ENCODE measurements at places on chromosomes 7 and 10.

DNA sequence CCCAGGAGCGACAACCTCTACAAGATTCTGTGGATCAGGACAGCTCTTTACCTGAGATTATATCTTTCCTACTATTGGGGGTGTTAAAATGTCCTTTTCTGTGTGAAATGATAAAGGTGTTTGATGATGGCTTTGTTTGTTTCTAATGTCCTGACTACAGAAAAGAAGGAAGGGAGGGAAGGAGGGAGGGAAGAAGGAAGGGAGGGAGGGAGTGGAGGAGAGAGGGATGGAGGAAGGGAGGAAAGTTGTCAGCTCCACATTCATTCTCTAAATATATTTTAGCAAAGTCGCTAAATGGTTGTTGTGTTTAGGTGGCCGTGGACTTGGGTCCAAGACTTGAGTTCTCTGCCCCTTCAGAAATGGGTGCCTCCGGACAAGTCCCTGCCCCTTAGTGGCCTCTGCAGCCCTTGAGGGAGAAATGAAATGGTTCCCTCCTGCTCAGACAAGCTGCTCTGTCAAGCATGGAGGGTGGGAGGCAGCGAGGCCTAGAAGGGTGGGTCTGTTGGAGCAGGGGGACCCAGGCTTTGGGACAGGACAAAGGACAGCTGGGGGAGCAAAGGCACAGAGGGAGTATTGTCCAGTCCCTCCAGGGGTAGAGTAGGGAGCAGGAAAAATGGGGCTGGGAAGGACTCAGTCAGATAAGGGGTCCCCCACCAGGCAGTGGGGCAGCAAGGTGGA, 4.4 kb downstream of the RGS10 start:
- DNase-seq = no peak

- DNase-seq = no peak
These were observed 81.1 kb upstream of the GTF2IRD1 start for GRCh38 chr7:74372511-74373111.

GRCh38 chr7:26451997-26452396, 160.3 kb downstream of the SNX10 start:
- no peak for DNase-seq

DNA sequence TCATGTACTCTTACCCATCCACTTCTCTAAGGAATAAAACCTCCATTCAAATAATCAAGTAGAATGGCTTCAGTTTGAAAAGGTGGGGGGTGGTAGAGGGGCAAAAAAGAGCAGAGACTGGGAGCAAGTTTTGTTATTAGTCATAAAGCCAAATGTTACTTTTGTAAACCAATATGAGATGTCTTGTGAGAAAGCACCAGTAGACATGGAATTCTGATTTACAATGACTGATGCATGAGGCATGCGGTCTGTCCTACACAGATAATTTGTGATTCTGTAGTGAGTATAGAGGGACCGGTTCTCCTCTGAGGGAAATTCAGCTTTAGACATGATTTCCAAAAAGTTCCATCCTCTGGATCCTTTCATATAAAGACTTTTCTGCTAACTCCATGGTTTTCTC, 12.9 kb upstream of the ABCA13 start:
- DNase-seq = no peak

All from NCI-H1930 (cell line).